ENCODE measurements at places on chromosomes 11 and 22.

DNA sequence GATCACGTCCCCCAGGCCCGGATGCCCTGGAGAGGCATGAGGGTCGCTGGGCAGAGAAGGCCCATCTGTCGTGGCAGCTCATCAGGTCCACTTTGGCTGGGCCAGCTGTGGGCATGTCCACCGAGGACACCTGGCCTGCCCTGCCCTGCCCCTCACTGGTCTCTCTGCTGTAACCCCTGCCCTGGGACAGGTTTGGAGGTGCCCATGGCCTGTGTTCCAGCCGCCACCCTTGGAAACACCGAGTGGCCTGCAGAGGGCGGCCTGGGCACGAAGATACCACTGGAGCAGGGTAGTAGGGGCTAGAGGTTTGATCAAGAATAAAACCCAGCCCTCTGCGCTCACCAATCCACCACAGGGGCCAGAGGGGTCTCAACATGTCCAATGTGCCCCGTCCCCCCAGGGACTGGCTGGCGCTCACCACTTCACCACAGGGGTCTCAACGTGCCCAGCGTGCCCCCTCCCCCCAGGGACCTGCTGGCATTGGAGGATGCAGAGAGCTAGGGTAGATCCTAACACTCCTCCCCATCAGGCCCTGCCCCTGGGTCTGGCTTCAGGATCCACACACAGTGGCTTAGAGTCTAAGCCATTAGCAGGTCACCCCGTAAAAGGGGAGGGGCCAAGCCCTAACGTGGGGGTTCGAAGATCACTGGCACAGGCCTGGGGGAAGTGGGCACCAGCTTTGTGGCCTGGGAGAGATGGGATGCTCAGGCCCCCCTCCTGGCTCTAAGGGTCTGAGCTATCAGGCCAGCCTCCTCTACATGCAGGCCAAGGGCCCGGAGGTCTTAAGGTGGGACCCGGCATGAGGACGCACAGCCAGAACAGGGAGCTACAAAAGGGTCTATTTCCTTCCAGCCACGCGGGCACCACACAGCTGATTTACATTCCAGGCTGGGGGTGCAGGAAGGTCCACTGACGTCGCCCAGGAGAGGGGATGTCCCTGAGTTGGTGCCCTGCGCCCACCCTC lies 1.3 kb upstream of the HDAC10 start:
- DNase-seq: peak; percentile 68

GRCh38 chr11:72981080-72981479 lies 161.0 kb downstream of the FCHSD2 start:
- no peak for DNase-seq

DNA sequence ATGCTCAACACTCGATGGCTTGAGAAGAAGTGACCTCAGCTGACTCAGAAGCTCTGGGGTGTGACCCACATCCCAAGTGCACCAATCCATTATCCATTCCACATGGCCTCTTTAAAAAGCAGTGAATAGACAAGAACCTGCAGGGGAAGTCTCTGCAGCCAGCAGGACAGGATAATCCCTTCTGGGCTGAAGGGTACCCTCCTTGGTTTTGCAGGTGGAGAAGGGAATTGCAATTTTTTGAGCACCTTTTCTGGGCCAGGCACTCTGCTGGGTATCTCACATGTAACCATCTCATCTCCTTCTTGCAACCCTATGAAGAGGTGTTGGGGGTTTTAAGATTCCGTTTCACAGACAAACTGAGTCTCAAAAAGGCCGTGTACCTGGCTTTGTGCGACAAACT lies 76.6 kb downstream of the MYO18B start:
- DNase-seq: no peak

DNA sequence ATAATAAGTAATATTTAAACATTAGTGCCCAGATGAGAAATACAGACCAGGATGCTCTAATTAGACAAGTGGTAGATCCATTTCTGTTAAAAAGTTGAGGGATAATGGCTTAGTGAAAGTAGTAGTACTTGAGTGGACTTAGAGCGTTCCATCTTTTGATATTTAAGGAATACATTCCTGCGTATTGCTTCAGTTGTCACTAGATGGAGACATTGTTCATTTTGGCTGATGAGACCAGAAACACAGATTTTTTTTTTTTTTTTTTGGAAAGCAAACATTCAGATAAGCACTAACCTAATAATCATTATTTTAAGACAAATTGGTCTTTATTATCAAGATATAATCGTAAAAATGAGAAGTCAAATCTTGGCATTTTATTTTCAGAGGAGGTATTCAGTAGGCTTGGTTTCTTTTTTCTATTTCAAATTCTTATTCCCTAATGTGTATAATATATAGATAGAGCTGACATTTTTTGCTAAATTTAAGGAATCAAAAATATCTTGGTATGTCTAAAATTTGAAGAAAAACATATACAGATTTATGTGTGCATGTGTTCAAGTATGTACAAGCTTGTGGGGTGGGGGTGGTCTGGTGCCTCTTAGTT lies 92.9 kb downstream of the DYNC2H1 start:
- peak; percentile 53 for DNase-seq

DNA sequence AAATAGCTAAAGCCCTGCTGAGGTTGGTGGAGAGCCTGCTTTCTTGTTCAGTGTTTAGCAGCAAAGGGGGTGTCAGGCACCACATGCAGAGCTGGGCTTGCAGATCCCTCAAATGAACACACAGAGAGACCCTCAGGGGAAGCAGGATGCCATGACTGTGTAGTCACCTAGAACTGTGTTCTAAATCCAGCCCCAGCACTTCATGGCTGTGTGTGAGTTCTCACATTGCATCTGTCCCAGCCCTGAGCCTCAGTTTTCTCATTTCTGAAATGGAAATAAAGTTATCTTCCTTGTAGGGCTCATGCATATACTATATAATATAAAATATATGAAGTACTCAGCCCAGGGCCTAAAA lies 47.1 kb downstream of the CWC15 start:
- peak; percentile 72 for DNase-seq

DNA sequence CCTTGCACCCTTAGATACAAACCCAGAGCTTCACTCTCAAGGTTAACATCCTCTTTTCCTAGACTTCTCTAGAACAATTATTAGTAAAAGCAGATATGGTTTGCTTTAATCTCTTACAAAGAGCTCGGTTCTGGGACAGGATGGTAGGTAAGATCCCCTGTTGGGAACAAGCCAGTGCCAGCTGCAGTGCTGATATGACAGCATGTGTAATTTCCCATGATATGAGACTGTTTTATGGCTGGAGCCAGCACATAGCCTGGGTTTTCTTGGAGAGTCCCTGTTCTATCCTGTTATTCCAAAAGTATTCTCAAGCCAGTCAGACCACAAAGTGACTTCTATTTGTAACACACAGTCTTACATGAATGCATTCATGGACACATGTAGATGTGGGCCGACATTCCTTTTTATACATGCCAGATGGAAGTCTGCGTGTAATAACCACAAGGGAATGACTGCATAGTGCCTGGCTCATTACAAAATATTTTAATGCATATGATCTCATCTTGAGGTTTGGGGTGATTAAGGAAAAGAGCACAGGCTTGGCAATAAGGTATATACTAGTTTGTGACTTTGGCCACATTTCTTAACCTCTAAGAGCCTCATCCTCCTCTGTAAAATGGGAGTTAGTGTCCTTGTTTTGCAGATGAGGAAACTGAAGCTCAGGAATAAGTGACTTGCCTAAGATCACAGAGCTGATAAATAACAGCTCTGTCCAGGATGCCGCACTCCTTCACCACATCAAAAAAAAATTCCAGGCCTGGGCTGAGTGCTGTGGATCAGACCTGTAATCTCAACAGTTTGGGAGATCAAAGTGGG lies 21.8 kb downstream of the CLMP start:
- DNase-seq: peak; percentile 98

DNA sequence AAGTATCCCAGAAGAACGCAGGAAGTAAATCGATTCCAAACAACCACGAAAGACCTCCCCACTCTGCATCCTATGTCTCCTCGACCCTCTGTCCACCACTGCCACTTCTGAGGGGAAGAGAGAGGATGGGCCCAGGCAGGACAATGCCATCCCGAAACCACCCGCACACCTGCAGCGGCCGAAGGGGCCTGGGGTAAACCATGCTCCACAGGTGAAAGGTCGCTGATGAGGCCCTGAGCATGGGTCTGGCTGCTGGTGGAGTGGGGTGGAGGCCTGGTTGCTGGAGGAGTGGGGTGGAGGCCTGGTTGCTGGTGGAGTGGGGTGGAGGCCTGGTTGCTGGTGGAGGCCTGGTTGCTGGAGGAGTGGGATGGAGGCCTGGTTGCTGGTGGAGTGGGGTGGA lies 13.1 kb downstream of the TOLLIP start:
- DNase-seq: no peak

GRCh38 chr22:44037519-44038375 lies 13.6 kb downstream of the PARVB start:
- DNase-seq: peak; percentile 92

DNA sequence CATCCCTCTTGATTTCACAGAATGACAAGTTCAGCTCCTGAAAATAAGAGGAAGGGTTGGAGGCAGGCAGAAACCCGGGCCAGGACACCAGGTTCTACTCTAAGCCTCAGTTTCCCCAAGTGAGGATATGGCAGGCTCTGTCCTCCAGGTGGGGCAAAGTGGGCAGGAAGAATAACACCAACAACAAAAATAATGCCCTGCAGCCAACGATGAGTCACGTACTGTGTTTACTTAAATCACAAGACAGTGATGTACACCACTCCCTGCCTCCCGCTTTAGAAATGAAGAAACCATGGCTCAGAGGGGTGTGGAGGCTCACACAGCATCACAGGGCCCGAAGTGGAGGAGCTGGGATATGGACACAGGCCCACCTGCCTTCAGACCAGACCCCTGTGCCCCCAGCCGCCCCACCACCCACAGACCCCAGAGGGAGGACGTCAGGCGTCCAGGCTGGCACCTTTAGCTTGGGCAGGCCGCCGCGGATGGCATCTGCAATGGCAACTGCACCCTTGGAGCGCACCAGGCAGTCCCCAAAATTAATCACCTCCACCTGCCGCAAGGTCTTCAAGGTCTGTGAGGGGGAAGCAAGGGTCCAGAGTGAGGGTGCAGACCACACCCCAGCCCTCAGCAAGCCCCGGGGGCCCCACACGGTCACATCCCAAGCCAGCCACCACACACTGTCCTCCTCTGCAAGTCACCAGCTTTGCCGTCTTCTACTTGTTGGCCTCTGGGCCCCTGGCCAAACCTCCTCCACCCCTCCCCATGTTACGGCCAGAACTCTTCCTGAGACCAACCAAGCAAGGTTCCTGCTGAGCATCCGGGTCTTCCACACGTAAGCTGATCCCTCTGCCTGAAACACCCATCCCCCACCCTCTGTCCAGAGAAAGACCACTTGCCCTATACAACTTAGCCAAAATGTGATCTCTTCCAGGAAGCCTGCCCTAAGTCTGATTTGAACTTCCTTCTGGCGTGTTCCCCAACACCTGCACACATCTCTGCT lies 15.8 kb upstream of the CHADL start:
- peak; percentile 25 for DNase-seq

- DNase-seq: no peak
These were observed 17.2 kb upstream of the CTSD start for GRCh38 chr11:1780700-1781592.

GRCh38 chr11:72828692-72829101 lies 14.5 kb downstream of the ATG16L2 start:
- no peak for DNase-seq

- DNase-seq: no peak
These were observed 64.0 kb downstream of the SOX6 start for GRCh38 chr11:16292167-16292859.

DNA sequence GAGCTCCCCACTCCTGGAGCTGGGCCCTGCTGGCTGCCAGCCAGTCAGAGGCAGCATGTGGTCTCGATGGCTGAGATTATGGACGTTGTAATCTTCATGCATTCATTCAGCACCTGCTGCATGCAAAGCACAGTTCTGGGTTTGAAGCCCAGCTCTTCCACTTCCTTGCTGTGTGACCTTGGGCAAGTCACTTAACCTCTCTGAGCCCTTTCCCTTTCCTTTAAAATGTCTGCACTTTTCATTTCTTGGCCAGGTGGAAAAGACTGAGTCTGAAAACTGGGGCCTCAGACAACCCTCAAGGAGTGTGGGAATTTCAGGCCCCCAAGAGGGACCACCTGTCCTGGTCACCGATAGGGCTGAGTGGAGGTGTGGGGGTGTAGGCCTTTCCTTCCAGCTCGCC lies 24.6 kb upstream of the MYEOV start:
- DNase-seq: no peak

DNA sequence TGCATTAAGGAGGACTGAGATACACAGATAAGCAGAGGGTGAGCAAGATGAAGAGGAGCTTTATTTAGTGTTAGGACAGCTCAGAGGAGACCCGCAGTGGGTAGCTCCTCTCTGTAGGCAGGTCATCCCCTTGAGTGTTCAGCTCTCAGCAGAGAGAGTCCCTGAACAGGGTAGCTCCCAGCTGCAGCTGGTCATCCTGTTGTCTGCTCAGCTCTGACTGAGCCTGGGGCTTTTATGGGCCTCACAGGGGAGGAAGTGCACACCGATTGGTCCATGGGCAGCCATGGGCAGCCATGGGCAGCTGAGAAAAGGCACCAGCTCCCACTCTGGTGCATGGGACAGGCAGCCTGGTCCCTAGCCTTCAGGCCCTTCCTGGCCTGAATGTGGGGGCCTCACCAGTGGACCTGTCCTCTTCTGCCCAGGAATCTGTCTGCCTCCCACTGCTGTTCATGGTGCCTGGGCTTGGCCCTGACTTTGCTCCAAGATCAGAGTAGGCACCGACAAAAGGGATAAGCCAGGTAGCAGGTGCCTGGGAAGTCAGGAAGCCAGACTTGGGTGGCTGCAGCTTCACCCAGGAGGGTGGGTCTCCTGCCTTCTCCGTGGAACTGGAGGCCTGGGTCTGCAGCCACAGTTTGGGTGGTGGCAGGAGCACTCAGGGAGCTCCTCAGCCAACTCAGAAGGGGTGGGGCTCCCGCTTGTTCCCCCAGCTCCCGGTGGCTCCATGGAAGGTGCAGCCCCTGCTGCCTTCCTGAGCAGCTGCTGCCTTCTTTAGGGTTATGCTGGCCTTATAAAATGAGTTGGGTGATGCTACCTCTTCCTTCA lies 54.7 kb downstream of the MYEOV start:
- DNase-seq: no peak

GRCh38 chr11:4641501-4641900 lies 2.3 kb upstream of the OR51E1 start:
- no peak for DNase-seq

DNA sequence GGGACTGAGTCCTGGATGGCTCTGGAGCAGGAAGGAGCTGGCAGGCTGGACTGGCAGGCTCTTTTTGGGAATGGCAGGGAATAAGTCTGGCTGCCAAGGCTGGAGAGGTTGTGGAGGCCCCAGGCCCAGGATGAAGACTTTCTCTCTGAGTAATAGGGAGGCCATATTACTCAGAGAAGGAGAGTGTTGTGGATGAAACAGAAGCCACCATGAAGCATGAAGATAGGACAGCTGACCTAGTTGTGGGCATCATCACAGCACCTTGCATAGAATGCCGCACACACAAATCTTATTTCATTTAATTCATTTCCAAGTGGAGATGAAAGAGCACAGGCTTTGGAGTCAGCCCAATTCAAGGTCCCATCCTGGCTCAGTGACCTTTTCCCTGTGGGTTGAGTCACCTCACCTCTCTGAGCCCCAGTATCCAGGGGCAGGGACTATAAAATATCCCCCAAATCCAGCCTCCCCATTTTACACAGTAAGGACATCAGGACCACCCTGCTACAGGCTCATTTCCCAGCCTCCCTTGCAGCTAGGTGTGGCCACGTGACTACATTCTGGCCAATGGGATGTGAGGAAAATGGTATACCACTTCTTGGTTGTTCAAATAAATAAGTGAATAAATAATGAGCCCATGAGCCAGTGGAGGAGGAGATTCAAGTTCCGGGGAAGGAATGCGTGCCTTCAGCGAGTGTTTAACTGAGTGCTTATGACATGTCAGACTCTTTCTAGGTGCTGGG lies 9.4 kb downstream of the CYTH4 start:
- no peak for DNase-seq

GRCh38 chr22:44154436-44154942 lies 26.2 kb upstream of the PARVG start:
- DNase-seq: peak; percentile 88

GRCh38 chr11:10478574-10479550 lies 23.8 kb downstream of the AMPD3 start:
- no peak for DNase-seq
